Fibroblast of the aortic adventitia (primary cell): ENCODE measurements at places on chromosomes 12 and 14. TPM values are rescaled to one million over a fixed set of nuclear protein-coding genes. Genes with fewer than 3 reads are reported as not detected.

LRFN5 gene
- total RNA-seq, result 12.1 and 12.8 TPM in 2 replicates

FOXA1 gene
- not detected in 2 replicates for total RNA-seq

SPTB gene
- total RNA-seq, result under 0.01 TPM in 1 of 2 replicates, not detected in the other

DDN gene
- total RNA-seq, result 0.08 and 0.09 TPM in 2 replicates

ARHGEF40 gene
- total RNA-seq, result 47.4 and 71.9 TPM in 2 replicates

LTBP2 gene
- 58.5 and 157 TPM in 2 replicates for total RNA-seq

OR6J1 gene
- total RNA-seq, result not detected in 2 replicates

OSGEP gene
- total RNA-seq, result 31.2 and 45.6 TPM in 2 replicates

PFDN5 gene
- 441 and 577 TPM in 2 replicates for total RNA-seq

KCNK10 gene
- not detected in 2 replicates for total RNA-seq

SERPINA1 gene
- total RNA-seq, result not detected in 2 replicates

CYP27B1 gene
- total RNA-seq, result 0.45 TPM in 1 of 2 replicates, not detected in the other

TAS2R42 gene
- not detected in 2 replicates for total RNA-seq
